ENCODE measurements at places on chromosomes 6 and 20.

DNA sequence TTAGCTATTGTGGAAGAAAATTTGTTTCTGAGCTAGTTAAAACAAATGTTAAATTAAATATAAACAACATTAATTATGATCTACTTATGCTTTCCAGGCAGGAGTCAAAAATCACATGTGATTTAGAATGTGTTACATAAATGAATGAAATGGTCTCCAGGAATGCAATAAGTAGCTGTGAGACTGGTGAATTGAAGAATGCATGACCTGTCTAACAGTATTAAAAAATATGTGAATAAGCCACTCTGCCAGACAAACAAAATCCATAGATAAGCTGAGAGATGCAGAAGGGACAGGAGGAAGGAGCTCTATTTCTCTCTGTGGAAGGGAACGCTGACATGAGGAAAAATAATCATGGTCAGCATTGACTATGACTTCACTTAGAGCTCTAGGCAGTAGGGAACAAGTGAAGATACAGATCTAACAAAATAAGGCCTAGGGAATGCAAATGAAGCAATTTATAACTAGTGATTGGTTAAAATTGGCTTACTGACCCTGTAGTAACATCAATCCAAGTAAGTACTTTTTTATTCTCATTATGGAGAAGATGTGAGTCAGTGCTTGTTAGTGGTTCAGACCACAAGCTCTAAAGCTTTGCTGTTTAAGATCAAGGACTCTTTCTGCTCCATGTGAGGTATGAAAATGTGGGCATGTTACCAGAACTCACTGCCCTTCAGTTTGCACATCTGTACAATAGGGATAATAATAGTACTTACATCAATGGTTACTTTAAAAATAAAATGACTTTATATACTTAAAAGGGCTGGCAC, 432.6 kb downstream of the MMUT start:
- no peak for DNase-seq

DNA sequence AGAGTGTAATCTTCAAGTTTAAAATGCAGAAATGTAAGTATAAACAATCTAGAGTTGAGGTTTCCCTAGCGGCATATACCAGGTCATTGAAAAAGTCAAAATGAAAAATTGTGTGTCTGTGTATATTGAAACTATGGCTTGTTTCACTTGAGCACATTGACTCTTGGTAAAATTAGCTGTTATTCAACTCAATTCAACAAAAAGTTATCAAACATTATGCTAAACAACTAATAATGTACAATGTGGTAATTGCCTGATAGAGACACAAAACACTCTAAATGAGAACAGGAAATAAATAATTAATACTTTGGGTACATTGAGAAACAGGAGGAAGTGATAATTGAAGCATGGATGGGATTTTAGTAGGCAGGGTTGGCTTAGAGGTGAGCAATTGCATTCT, 444.8 kb downstream of the CDKAL1 start:
- no peak for DNase-seq

DNA sequence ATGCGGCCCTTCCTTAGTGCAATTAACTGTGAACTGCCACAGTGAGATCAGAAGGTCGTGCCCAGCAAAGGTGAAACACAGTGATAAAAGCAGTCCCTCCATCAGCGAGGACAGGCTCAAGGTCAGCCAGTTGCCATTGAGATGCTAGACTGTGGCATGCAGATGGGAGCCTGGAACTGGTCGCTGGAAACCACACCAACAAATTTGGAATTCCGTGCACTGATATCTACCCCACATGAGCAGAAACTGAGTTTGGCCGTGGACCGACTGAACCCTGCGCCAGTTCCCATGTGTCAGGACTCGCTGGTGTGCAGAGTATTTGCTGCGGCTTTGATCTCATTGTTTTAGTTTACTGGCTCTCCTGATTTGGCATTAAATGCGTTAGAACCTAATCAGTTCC, 125.6 kb upstream of the QKI start:
- DNase-seq, result no peak

DNA sequence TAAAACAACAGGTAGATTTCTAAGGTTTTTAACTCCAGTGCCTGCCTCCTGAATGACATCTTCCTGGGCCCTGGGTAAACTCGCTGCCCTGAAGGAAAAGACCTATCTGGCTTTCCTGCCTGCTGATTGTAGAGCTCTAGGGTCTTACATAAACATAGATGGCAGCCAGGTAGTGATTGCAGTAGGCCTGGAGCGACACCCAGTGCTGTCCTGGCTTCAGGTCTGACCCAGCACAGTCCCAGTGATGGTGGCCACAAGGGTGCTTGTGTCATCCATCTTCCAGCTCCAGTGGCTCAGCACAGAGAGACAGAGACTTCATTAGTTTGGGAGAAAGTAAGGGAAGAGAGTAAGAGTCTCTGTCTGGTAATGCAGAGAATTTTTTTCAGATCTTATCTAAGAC, 542.9 kb upstream of the IMPG1 start:
- no peak for DNase-seq

- DNase-seq, result no peak
Measured at GRCh38 chr6:115712291-115712961, 348.3 kb downstream of the FRK start.

DNA sequence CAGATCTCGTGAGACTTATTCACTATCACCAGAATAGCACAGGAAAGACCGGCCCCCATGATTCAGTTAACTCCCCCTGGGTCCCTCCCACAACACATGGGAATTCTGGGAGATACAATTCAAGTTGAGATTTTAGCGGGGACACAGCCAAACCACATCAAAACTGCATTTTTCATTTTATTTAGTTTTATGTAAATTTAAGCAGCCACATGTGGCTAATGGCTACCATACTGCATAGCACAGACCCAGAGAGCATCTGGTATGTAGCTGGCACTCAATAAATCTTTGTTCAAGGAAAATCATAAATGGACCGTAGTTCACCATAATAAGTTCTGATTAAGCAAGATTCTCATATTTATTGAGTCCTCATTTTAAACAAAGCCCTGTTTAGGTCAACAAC, 15.3 kb downstream of the GFOD1 start:
- no peak for DNase-seq

GRCh38 chr6:44462797-44463727, 75.6 kb downstream of the CDC5L start:
- no peak for DNase-seq

DNA sequence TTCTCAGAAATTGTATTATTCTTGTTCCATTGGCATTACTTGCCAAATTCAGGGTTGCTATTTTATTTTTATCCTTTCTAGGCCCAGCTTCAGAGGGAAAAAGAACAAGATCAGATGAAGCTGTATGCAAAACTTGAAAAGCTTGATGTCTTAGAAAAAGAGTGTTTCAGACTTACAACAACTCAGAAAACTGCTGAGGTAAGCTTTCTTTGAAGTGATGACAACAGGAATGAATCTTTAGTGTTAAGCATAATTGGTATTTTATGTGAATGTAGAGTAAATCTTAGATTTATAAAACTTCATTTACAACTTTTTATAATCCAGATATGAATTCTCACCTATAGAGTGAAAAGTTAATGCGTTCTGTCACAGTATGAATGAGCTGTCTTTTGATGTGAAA, 58.4 kb downstream of the CEP57L1 start:
- DNase-seq, result no peak

- DNase-seq, result no peak
Measured at GRCh38 chr6:154134471-154135147, 95.6 kb downstream of the OPRM1 start.

DNA sequence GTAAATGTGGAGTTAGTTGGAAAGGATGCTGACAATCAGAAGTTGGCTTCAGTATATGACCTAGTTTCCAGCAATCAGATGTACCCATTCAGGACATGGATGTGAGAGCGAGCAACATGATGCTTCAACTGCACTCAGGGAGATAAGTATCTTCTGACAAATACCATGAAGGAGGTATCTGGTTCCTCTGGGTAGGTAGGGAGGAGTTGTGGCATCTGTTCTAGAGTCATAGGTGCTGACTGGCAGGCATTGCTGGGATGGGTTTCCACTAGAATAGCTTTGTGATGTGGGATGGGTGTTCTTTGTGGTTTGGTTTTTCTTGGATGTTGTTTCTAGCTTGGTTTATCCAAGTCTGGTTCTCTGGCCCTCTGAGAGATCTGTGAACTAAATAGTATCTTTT, 3.9 kb upstream of the REV3L start:
- DNase-seq, result no peak

DNA sequence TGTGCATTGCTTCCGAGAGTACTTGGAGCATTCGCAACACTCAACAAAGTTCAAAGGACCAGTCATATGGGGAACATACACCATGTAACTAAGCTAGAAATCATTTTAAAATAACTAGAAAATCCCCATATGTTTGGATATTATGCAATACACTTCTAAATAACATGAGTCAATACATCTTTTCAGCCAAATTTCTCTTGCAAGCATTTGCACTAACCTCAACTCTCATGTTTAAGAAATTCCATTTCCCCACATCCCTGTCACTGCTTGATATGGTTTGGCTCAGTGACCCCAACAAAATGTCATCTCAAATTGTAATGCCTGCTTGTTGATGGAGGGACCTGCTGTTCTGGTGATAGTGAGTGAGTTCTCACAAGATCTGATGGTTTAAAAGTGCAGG, 85.7 kb upstream of the CST7 start:
- DNase-seq, result no peak

DNA sequence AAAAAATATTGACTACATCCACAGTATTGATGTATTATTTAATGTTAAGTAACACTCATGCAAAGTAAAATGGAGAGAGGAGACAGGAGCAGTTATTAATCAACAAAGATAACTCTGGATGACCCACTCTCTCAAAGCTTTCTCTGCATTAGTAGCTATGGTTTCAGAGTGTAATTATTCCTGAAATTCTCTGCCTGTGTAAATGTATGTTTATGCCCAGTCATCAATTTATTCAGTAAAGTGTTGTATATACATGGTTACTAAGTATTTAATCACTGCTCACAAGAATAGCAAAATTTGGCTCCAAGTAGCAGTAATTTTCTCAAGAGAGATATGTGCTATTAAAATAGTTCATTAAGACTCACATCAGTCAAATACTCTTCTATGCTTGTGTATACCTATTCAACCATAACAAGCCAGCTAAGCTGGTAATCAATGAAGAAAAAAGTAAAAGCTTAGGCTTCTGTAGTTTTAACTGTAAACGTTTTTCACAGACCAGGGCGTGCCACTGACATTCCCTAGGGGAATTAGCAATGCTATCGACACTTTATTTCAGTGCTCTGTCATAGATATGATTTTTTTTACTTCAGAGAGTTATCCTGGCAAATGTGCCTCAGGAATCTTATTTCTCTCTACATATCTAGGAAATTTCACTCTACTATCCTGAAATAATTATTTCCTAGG, 54.0 kb upstream of the RAB32 start:
- no peak for DNase-seq

- DNase-seq, result peak; percentile 61
Measured at GRCh38 chr20:63498960-63499337, at the start of gene EEF1A2. Gene EEF1A2, minus strand, starts transcription at chr20:63499083. Its CDS starts 1,320 bp downstream, at chr20:63497763.

DNA sequence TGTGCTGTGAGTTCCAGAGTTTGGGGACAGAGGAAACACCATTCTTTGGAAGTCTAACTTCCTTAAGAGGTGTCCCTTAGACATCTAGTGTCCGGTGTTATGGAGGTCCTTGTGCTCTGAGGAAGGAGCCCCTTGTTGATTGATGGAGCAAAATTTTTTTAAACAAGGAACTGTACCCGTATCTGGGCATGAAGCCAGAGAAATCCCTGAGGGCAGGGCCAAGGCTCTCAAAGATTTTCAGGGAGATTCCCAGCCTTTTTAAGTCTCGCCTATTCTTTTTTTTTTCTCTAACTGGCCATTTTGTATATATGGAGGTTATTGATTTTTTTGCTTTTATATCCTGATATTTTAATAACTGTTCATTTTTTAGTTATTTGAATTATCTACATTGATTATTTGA, 45.9 kb downstream of the TRIM38 start:
- DNase-seq, result no peak

- no peak for DNase-seq
Measured at GRCh38 chr20:24694727-24695528, 225.5 kb downstream of the SYNDIG1 start.

DNA sequence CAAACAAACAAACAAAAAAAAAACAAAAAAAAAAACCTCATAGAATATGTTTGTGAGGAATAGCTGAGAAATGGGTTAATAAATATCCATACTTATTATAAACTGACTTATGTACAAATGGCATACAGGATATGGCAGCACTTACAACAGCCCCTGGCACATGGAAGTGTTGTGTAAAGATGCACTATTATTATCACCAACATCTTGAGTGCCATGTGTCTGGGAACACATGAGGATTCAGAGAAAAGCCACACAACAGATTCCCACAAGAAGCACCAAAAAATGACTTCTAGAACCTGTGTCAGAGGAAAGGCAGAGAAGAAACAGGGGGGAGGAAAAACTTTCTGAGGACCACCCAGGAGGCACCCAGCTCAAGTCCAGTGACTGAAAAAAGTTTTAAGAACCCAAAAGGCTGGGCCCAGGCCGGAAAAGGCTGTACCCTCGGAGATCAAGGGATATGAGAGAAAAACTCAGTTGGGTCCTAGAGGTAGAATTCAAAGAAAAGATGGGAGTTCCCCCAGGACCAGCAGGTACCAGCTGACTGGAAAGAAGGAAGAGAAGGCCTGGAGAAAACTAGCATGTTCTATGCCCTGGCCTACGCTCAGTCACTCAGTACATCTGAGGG, 9.4 kb upstream of the TAF8 start:
- DNase-seq, result no peak

GRCh38 chr6:147614501-147614900, 106.0 kb downstream of the SAMD5 start:
- no peak for DNase-seq

- DNase-seq, result no peak
Measured at GRCh38 chr6:145561095-145562072, 173.9 kb downstream of the EPM2A start.

DNA sequence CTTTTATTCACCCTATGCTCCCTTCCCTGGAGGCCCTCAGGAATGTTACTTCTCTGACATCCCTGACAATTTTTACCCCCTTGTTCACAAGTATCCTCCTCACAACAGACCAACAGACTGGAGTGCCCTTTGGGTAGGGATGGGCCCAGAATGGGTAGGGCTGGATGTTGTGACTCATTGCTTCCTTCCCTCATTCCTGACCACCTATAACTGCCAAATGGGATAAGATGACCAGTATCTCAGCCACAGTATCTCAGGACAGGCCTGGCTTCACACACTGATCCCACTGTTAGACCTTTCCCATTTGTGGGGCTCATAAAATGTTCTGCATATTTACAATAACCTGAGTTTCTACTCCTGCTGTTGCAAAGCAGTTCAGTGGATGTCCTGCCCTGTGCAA, 223.0 kb upstream of the LRFN2 start:
- no peak for DNase-seq

GRCh38 chr20:57714409-57715267, 4.8 kb upstream of the PMEPA1 start:
- no peak for DNase-seq

GRCh38 chr20:41382791-41383305, 16.2 kb upstream of the EMILIN3 start:
- no peak for DNase-seq

GRCh38 chr6:166586424-166587156, at the start of gene RAMACL:
Gene RAMACL, minus strand, starts transcription at chr6:166586678. Its CDS starts 201 bp downstream, at chr6:166586477.
- DNase-seq, result no peak
